ENCODE measurements at places on chromosomes 6 and 20.

GRCh38 chr20:33002087-33002808, 2.0 kb downstream of the SUN5 start:
- DNase-seq = no peak

- DNase-seq = no peak
These were observed 15.7 kb downstream of the ATP9A start for GRCh38 chr20:51752343-51752951.

DNA sequence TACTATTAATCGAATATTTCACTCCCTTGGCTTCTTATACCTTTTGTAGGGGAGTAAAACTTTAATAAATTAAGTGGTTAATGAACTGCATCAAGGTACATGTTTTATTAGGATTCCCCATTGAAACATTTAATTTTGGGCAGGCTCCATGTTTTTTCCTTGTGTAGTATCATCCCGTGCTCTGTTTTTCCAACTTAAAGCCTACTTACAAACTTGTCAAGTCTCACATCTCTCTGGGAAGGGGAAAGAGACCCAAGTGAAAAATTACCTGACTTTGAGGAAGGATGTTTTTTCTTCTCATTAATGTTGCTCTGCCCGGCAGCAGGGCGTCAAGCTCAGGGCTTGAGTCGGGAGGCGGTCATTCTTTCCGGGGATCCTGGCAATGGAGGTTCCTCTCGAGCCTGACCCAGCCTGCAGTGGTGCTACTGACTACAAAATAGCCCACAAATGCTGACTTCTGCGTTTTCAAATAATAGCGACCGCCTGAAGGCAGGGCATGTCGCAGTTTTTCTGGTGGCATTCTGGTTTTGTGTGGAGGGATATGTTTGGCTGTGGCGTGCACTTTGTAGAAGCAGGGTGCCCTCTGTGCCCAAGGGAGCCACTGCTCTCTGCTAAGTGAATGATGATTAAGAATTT, 2.4 kb downstream of the DSP start:
- DNase-seq = no peak

DNA sequence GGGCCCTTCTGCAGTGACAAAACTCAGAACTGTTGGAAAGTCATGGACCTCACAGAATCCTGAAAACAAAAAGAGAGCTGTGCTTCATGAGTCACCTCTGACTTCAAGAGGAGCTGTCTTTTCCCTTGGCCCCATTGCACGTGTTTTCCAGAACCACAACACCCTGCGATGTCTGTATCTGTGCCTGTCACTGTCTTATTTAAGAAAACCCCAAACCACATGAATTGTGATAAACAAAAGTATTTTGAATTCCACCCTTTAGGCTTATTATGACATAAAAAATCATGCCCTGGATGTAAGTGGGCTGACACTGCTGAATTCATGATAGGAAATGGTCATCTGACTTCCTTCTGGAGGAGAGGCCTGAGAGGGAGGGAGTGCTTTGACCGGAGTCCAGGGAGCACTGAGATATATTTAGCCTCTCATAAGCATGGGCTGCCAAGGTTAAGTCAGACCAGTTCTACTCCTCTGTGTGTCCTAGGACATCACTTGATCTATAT, 96.4 kb upstream of the DUSP22 start:
- no peak for DNase-seq

GRCh38 chr20:5996765-5997164, 46.3 kb downstream of the MCM8 start:
- DNase-seq = no peak

DNA sequence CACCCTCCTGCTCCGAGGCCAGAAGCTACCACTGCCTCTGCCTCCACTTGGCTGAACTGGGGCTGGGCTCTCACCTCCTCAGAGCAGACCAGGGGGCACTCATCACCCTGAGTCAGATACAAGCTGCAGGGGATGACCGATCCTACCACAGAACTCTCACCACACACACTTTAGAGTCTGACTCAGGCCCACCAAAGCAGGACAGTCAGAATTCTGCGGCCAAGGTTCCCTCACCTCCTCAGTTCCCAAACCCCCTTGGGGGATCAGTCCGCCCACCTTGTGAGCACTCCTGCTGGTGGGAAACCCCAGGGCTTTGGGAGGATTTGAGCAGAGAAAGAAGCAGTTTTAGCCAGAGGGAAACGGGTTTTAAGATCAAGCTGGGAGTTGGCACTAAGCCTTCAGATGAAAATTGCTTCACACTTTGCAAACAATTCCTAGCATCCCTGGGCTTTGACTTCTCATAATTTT, 587.8 kb upstream of the JAG1 start:
- no peak for DNase-seq

DNA sequence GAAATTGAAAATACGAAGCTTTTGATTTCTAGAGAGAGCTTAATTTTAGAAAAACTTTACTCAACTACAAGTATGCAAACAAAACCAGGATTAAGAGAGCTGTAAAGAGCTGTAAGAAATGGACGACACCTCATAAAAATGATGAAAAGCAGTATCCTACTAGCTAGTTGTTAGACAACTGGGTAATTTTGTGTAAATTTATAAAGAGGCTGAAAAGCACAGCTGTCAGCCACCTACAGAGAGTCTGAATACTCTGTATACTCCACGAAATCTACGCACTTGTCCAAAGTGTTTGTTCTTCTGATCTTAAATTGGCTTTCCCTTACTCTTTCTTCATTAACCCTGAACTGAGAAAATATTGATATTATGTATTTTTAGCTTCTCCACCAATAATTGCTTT, 808.4 kb upstream of the EPHA7 start:
- DNase-seq = no peak

GRCh38 chr6:37566950-37567349, 67.3 kb upstream of the CCDC167 start:
- DNase-seq = no peak

- DNase-seq = no peak
These were observed 160.3 kb upstream of the ZNF217 start for GRCh38 chr20:53753880-53754459.

GRCh38 chr20:2873747-2874041, 413 bp downstream of the PTPRA start:
- DNase-seq = no peak

- DNase-seq = no peak
These were observed 4.2 kb downstream of the CDK19 start for GRCh38 chr6:110810896-110811586.
